ENCODE measurements at places on chromosomes 7 and 10.
A peak's percentile ranks its signal among the peaks of the same experiment; 100 is the strongest.

DNA sequence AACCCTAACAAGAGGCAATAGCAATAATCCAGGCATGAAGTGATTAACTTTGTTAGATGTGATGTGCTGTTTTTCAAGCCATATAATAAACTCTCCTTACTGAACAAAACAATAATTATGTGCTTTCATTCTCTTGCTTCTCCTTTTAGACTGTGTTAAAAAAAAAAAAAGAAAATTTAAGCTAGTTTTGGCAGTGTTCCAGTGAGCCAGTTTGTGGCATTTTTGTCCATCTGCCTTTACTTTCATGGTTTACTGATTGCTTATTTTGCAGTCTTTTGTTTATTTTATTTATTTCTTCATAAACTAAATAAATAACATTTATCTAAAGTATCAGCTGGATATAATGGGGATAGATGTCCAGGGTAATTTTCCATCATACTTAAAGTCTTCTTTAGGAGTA lies 625.3 kb downstream of the CNTNAP2 start:
- no peak for DNase-seq

GRCh38 chr10:4685491-4685890 lies 140.5 kb upstream of the AKR1E2 start:
- no peak for DNase-seq

GRCh38 chr10:49207936-49208487 lies 19.8 kb upstream of the TMEM273 start:
- DNase-seq, result no peak

GRCh38 chr10:75226656-75227055 lies 9.1 kb downstream of the COMTD1 start:
- no peak for DNase-seq

GRCh38 chr10:71082960-71083715 lies 129.2 kb upstream of the UNC5B start:
- peak; percentile 92 for DNase-seq

- DNase-seq, result no peak
Observed at GRCh38 chr7:71237945-71238344, 106.0 kb downstream of the GALNT17 start.

DNA sequence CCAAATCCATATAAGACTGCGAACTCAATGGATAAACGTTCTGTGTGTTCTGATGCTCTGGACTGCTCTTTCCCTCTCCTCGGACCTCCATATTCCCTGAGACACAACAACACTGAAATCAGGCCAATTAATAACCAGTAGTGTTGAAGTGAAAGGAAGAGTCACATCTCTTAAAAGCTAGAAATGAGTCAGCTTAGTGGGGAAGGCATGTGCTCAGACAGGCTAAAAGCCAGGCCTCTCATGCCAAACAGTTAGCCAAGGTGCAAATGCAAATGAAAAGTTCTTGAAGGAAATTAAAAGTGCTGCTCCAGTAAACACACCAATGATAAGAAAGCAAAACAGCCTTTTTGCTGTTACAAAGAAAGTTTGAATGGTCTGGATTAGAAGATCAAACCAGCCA lies 29.3 kb downstream of the TNS3 start:
- no peak for DNase-seq

- DNase-seq, result no peak
Observed at GRCh38 chr10:122236690-122237306, 34.3 kb upstream of the BTBD16 start.

GRCh38 chr10:104925232-104925851 lies 284.3 kb downstream of the SORCS3 start:
- DNase-seq, result peak; percentile 53

GRCh38 chr7:101563943-101564777 lies 64.9 kb downstream of the MYL10 start:
- DNase-seq, result no peak

GRCh38 chr10:49080071-49080470 lies 35.3 kb downstream of the VSTM4 start:
- peak; percentile 26 for DNase-seq

- no peak for DNase-seq
Observed at GRCh38 chr7:156491435-156491834, 149.1 kb upstream of the RNF32 start.

DNA sequence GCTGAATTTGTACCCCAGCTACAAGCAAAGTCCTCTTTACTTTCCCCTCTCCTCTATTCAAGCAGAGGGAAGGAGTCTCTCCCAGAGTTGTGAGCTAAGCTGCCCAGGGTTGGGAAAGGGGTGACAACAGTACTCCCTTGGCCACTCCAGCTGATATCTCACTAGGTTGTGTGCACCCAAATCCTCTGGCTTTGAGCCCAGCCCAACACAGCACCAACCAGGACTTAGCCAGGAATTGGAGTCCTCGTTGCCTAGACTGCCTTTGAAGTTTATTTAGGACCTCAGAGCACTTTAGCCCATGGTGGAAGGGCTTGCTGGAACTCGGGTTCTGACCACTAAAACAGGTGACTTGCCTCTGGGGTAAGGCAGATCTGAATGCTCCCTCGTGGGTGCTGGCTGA lies 35.7 kb upstream of the DYNC1I1 start:
- DNase-seq, result no peak

GRCh38 chr10:4312051-4312835 lies 513.8 kb upstream of the AKR1E2 start:
- no peak for DNase-seq

- no peak for DNase-seq
Observed at GRCh38 chr10:69769395-69769992, 32.2 kb upstream of the COL13A1 start.

- DNase-seq, result no peak
Observed at GRCh38 chr10:27745732-27746396, at the start of gene MKX. Gene MKX, minus strand, starts transcription at chr10:27745819. Its CDS starts 2,404 bp downstream, at chr10:27743415.

DNA sequence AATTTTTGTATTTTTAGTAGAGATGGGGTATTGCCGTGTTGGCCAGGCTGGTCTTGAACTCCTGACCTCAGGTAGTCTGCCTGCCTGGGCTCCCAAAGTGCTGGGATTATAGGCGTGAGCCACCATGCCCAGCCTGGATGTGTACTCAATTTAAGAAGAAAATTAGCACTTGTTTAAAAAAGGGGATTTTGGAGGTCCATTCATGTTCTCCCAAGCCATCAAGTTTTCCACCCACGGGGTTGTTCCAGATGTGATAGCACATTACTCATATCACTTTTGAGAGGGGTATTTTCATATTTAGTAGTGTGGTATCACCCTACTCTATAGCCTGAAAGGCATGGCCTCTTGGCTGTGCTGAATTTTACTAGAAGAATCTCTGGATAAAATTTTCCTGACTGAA lies 10.5 kb upstream of the SLC26A3 start:
- no peak for DNase-seq

DNA sequence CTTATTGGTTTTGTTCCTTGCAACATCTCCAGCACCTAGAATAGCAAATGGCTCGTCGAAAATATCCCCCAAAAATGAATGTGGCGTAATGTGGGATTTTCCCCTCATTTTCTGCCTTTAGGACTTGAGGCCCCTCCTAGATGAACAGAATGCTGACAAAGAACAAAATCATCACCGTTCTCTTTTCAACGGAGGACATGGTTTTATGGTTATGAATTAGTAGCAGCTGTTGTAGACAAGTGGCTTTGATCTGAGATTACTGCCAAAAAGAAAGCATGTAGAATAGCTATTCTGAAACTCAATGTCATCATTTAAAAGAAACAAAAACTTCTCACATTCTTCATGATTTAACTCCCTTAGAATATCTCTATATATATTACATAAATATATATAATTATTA lies 17.2 kb upstream of the CALN1 start:
- no peak for DNase-seq

GRCh38 chr7:29254591-29254990 lies 60.0 kb downstream of the CHN2 start:
- no peak for DNase-seq

DNA sequence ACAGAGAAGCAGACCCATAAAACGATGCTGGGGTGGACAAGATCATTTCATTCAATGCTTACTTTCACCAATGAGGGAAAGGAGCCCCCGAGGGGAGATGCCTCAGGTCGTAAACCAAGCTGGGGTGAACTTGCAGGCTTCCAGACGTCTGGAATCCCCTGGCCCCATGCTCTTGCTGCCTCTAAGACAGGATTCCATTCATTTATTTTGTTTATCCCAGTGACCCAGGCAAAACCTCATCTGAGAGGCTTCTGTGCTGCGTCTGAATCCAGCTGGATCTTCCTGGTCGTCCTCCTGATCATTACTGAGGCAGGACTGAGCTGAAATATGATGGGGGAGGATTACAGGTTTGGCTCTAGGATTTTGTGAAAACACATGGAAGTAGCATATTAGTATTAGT lies 182.9 kb downstream of the MYOF start:
- DNase-seq, result no peak

DNA sequence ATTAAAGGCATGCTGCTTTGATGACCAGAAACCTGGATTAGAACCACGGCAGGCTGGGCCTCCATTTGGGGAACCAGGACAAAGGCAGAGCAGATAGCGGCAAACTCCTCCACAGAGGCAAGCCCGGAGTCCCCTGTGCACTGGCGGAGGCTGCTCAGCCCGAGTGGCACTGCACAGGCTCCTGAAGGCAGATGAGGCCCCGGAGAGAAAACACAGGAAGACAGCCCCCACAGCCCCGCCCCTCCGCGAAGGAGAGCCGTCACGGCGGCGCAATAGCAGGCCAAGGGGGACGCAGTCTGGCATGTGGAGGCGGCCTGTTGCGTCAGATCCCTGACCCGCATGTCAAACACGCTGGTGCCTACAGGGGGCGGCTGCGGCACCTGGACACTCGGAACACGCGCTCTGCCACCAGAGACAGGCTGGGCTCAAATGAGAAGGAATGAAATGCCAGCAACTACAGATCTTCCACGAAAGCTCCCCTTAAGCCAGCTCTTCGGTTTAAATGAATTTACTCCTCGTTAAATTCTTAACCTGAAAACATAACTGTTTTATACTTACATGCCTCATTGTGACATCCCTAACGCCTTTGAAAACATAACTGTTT lies 128.5 kb downstream of the MAD1L1 start:
- DNase-seq, result peak; percentile 65

DNA sequence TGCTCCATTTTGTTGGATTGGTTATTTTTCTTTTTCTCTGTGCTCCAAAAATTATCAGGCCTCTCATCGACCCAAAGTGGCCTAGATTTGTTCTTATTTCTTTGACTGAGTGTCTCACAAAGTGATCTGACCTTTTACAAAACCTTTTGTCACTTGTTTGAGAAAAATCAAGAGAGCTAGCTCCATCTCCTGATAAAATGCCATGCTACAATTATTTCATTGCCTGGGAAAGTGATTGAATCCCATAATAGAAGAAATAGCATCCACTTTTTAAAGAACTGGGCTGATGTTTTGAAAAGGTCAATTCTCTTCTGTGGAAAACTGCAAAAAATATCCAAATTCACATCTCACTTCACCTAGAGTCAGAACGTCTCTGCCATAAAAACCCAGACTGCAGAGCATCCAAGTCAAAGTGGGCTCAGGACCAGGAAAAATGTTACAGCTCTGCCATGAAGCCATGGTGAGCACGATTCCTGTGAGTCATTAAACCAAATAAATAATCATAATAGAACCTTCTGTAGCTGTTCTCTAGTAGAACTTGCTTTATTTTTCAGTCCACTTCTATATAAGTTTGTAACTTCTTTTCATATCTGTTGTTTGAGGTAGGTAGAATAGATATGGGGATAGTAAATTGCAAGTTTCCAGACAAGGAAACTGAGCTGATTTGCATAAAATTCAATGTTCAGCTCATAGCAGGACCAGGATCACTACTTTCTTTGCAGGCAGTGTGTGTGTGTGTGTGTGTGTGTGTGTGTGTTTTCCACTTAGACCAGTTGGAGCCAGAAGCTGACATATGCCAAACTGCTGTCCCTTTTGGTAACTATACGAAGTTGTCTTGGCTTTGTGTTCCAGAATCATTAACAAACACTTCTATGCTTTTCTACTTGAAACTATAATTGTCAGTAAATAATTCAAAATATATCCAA lies 632.5 kb upstream of the ANKRD30A start:
- DNase-seq, result no peak

DNA sequence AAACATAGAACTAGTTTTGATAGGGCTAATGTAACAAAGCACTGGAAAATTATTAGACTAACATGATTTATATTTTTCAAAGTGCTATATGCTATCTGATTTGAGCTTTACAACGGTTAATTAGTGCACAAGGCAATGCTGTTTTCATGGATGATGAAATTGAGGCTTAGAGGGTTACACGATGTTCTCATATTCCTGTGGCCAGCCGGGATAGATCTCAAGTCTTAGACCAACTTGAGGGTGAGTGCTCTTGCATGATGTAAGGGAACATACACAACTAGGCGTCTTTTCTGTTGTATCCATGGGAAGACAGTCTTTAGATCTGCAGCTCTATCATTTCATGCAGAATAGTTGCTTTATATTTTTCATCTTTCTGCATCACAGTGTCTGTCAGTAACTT lies 4.1 kb downstream of the PRPF18 start:
- DNase-seq, result no peak

DNA sequence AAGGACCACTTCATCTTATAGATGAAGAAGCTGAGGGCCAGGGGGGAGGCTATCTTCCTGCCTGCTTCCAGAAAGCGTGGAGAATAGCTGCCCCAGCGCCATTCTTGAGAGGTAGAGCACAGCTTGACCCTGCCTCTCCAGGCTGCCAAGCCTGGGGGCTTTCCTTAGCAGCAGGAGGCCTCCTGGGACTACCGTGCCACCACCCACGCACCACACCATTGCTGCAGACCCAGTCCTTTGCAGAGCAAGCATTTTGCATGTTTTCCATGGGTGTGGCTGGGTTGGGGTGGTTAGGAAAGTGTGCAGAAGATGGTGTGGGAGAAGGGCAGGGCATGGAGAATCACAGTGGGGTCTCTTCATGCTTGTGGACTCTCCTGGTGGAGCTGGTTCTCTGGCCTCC lies 64.9 kb downstream of the TBXAS1 start:
- no peak for DNase-seq

DNA sequence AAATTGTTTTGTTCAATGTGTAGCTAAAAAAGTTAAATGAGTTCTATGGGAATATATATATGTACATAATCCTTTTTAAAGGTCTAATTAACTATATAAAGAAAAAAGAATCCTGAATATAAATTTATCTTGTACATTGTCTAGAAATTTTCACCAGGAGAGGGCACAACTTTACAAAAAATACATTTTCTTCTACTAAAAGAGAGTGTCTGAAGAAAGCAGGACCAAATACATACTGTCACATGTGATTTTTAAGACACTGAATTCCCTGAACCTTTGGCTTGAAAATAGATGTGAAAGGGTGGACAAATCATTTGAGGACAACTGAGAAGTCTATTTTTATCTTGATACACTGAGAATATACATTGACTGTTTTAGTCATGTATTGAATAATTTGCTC lies 204.3 kb downstream of the DGKB start:
- DNase-seq, result no peak

- no peak for DNase-seq
Observed at GRCh38 chr7:132486274-132486610, 90.0 kb downstream of the PLXNA4 start.

DNA sequence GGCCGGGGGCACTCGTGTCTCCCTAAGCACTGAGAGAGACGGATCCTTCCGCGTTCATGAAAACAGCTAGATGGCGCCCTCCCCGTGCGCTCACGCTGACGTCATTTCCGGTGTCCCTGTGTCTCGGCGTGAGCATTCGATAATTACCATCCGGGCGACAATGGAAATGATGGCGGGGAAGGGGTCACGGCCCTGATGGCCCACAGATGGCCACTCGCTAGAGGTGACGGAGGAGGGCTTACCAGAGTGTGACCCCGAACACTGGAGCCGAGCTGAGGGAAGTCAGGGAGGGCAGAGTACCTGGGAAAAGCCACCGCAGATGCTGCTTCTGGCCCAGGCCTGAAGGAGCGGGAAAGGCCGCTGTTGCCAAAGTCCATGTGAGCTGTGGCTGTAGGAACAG lies 222.9 kb downstream of the TCERG1L start:
- DNase-seq, result no peak

- no peak for DNase-seq
Observed at GRCh38 chr10:110775406-110775805, 96.3 kb upstream of the PDCD4 start.
